ENCODE measurements at places on chromosomes 13 and 19. TPM values are rescaled to one million over a fixed set of nuclear protein-coding genes. Genes with fewer than 3 reads are reported as not detected.
A peak's percentile ranks its signal among the peaks of the same experiment; 100 is the strongest.

- H3K4me3 ChIP-seq: no peak overlapping the region
- H3K27ac ChIP-seq: no peak overlapping the region
- no peak for DNase-seq
- no peaks in the 10 kb centered on the region for H3K27me3 ChIP-seq
- H3K36me3 ChIP-seq: no peaks in the 10 kb centered on the region
These were observed 65.2 kb upstream of the ZNF599 start for GRCh38 chr19:34838248-34838647.

GRCh38 chr19:11192957-11193939 lies 4.1 kb downstream of the KANK2 start:
- no peaks in the 10 kb centered on the region for H3K27me3 ChIP-seq
- DNase-seq: no peak
- H3K4me1 ChIP-seq: no peaks in the 10 kb centered on the region
- no peak overlapping the region for H3K4me3 ChIP-seq
- H3K36me3 ChIP-seq: peaks cover 10% of the 10 kb centered on the region
- peak overlapping the region; percentile 28 for H3K27ac ChIP-seq

DNA sequence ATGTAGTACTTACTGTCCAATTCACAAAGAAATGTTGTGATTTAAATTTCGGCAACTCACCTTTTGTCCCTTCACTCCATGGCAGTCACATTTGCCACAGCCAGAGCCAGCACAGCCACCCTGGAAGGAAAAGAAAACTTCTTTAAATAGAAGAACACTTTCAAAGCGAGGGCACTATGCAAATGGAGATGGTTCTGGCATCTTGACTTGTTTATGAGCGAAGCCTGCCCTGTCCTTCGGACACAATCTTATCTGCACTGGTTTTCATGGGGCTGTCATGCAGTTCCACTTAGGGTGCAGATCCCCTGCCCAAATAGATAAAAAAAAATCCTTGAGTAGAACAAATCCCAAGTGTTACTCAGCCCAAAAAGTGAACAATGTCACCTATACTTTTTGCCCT lies 64.3 kb downstream of the COL4A1 start:
- H3K4me3 ChIP-seq: no peak overlapping the region
- no peaks in the 10 kb centered on the region for H3K36me3 ChIP-seq
- DNase-seq: no peak

DNA sequence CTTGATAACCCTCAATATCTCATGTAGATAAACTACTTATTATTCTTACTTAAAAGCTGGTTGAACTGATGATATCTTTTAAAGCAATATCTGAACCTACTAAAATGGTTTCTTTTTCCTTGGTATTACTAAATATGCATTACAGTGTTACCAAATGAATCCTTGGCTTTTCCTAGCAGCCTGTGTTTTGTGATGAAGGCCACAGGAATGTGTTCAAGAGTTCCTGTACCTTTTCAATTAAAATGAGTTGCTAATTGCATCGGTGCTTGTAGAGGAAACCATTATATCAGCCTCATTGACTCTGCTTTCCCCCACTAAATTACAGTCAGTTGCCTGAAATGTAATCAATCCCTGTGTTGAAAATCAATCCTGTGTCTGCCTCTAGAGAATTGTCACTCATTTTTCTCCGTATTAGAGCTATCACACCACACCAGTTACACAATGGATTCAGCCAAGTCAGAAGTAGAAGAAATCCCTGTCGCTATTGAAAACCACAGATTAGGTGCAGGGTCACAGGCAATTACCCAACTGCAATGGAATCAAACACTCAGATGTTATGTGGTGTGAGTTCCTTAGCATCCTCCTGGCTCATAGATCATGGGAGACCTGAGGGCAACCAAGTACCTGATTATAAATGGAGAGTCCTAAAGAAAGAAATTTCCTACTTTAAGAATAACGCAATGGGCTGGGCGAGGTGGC lies 13.3 kb downstream of the FAM216B start:
- no peak overlapping the region for H3K27ac ChIP-seq
- H3K4me1 ChIP-seq: no peaks in the 10 kb centered on the region
- H3K36me3 ChIP-seq: no peaks in the 10 kb centered on the region
- no peak for DNase-seq
- H3K27me3 ChIP-seq: peaks cover 1% of the 10 kb centered on the region

GRCh38 chr13:29496241-29496712 lies 99.2 kb downstream of the SLC7A1 start:
- H3K4me1 ChIP-seq: no peaks in the 10 kb centered on the region
- no peak overlapping the region for H3K27ac ChIP-seq
- H3K4me3 ChIP-seq: no peak overlapping the region

DNA sequence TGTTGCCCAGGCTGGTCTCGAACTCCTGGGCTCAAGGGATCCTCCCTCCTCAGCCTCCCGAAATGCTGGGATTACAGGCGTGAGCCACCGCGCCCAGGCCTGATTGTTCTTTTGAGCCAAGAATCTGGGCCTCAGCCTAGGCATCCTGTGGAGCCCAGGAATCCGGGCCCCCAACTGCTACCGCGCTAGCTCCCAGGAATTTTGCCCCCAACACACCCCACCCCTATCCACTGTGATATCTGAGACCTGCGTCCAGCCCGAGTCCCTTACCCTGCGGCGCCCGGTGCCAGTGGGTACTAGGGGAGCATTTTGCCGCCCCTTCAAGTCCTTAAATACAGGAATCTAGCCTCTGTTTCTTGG lies 838 bp upstream of the MYADM start:
- peak; percentile 79 for DNase-seq
- no peaks in the 10 kb centered on the region for H3K4me1 ChIP-seq

DNA sequence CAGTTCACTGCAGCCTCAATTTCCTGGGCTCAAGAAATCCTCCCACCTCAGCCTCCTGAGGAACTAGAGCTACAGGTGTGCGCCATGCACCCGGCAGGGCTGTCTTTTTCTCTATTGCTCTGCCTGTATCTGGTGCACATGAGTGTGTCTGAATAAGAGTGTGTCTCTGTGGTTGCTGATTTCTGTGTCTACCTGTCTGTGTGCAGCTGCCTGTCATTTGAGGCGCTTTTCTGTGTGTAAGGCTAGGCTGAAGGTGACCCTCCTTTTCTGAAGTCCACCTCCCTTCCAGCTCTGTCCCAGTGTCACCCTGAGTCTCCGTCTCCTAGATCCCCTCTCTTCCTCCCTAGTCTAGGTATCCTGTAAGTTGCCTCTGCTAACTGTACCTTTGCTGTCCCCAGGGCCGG lies 1.5 kb upstream of the PRR12 start:
- peaks cover 2% of the 10 kb centered on the region for H3K36me3 ChIP-seq
- H3K4me1 ChIP-seq: no peaks in the 10 kb centered on the region
- H3K27ac ChIP-seq: no peak overlapping the region
- H3K4me3 ChIP-seq: no peak overlapping the region
- no peaks in the 10 kb centered on the region for H3K27me3 ChIP-seq

- H3K36me3 ChIP-seq: no peaks in the 10 kb centered on the region
- H3K4me3 ChIP-seq: peak overlapping the region; percentile 95
- H3K4me1 ChIP-seq: no peaks in the 10 kb centered on the region
- H3K27me3 ChIP-seq: no peaks in the 10 kb centered on the region
- H3K27ac ChIP-seq: no peak overlapping the region
These were observed 659 bp downstream of the GNA11 start for GRCh38 chr19:3094601-3095440.

DNA sequence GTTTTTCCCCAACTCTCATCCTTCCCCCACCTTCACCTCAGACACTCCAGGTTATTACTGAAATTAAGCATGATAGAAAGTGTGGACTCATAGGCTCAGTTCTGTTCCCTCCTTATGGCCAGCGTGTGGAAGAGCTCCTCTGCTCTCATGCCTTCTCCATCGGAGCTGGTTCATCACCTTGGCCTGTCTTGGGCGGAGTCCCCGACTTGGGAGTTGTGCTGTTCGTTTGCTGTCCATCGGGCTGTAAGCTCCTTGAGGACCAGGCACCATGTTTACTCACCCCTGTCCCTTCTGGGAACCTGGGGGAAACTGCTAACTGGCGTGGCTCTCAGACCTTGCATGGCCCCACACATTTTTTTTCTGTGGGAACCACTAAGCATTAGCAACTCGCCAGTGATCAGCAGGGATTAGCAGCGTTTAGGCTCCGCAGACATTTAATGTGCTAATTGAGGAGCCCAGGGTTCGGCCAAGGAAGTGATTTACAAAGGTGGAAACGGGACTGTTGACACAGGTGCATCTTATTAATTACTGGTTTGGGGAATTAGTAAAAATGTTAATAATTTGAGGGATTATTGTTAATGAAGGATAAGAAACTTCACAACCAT lies 123.8 kb downstream of the TM9SF2 start:
- no peaks in the 10 kb centered on the region for H3K27me3 ChIP-seq
- DNase-seq: no peak
- H3K4me3 ChIP-seq: no peak overlapping the region
- H3K4me1 ChIP-seq: peaks cover 10% of the 10 kb centered on the region

DNA sequence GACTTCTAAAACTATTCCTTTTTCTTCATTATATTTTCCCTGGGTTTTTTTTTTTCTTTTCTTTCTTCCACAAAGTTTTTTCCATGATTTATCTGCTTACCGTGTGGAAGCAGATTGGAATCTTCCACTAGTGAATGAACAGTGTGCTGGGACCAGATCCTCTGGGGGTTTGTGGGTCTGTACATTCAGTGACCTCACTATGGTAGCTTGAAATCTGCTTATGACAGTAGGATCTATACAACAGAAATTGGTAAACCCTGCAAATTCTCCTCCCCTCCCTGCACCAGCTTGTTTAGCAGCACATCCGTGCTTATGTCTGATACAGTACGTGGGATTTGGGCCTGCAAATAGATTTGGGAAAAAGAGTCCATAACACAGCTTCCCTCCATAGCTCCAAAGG lies 26.0 kb upstream of the MAB21L1 start:
- H3K27me3 ChIP-seq: no peaks in the 10 kb centered on the region
- DNase-seq: no peak
- H3K4me3 ChIP-seq: no peak overlapping the region
- no peak overlapping the region for H3K27ac ChIP-seq
- no peaks in the 10 kb centered on the region for H3K4me1 ChIP-seq
- no peaks in the 10 kb centered on the region for H3K36me3 ChIP-seq

DNA sequence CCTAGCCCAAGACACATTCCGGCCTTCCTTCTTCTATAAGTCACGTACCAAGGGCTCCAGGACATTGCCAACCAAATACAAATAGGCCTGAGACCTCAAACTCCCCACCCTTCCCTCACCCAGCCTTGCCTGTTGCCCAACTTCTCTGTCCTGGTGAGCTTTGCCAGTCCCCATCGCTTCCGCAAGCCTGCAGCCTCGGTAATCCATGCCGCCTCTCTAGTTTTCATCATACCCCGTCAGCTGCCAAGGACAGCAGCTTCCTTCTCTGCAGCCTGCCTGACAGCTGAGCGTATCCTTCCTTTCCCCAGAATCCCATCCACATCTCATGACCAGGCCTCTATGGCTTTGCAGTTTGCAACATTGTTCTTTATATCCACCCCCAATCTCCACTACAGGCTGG lies 36.6 kb upstream of the POMP start:
- no peaks in the 10 kb centered on the region for H3K27me3 ChIP-seq
- peak; percentile 84 for DNase-seq
- H3K36me3 ChIP-seq: no peaks in the 10 kb centered on the region

DNA sequence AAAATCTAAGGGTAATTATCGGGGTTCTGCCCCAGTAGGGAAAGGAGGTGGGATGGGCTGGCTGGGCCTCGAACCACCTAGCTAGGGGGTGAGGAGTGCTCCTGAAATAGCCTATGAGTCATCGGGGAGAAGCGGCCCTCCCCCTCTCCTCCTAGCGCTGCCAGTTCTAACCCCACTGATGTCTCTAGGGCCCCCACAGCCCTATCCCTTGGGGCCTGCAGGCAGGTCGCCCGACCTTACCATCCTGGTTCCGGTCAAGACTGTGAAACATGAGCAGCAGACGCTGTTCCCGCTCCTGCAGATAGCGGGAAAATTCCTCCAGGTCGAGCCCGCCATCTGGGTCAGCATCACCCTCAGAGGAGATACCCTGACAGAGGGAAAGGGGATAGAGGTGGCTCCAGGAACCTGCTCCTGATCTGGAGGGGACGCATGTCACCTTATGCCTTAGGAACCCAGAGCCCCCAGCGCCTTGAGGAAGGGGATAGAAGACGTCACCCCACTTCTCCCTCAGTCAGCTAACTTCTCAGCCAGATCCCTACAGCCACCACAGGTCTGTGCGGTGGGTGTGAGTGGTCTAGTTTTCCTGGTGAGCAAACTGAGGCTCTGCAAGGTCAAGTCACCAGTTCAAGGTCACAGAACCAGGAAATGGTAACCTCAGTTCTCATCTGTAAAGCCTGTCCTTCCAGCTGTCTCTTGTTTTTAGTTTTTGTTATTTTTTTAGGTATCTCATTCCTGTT lies 1.5 kb downstream of the SLC25A23 start:
- no peaks in the 10 kb centered on the region for H3K4me1 ChIP-seq
- H3K36me3 ChIP-seq: no peaks in the 10 kb centered on the region
- no peaks in the 10 kb centered on the region for H3K27me3 ChIP-seq
- DNase-seq: no peak

DNA sequence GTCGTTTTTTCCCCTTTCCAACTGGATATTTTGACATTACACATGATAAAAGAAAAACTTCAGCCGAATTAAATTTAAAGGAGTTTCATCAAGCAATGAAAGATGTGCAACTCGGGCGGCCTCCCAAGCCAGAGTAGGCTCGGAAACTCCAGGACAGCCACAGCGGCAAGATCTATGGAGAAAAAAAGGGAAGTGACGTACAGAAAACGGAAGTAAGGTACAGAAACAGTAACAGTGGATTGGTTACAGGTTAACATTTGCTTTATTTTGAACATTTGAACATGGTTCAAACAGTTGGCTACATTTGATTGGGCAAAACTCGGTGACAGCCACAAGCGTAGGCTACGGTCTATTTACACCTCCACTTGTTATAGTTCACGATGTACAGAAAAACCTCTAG lies 30.5 kb upstream of the FAM124A start:
- H3K4me3 ChIP-seq: no peak overlapping the region
- H3K27me3 ChIP-seq: peaks cover 3% of the 10 kb centered on the region
- no peaks in the 10 kb centered on the region for H3K4me1 ChIP-seq
- H3K36me3 ChIP-seq: no peaks in the 10 kb centered on the region
- DNase-seq: no peak

DNA sequence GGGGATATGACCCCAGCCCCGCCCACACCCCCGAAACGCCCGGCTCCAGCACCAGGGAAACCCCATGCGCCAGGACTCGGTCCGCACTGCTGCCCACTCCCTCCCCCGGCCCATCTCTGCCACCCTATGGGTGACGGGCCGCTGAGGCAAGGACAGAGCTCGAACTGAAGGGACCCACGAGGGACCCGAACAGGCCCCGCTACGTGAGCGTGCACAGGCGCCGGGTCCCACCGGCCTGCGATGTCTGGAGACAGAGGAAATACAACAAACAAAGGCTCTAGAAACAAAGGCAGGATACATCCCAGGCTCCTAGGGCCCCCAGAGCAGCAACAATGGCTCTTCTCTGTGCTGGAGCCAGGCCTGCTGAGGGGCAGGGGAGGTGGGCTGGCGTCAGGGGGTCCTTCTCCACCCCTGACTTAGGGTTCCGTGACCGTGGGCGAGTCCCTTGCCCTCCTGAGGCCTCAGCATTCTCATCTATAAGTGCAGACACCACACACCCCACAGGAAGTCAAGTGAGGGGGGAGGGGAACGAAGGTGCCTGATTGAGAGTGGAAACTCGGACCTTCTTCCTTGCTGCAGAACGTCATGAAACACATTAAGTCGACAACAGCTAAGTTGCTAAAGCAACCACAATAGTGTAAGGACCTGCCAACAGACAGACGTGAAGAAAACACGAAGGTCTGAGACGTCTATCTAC lies 3.1 kb downstream of the ABHD17A start:
- H3K27ac ChIP-seq: no peak overlapping the region
- H3K4me1 ChIP-seq: no peaks in the 10 kb centered on the region
- no peak for DNase-seq
- H3K36me3 ChIP-seq: no peaks in the 10 kb centered on the region

Gene SLC25A30
- total RNA-seq: 31.9 TPM

Gene FUT1
- 4.4 TPM for total RNA-seq

Gene ERICH6B
- not detected for total RNA-seq
